ENCODE measurements at places on chromosomes 11 and 22. TPM values are rescaled to one million over a fixed set of nuclear protein-coding genes. Genes with fewer than 3 reads are reported as not detected.

Gene OR52B4
- total RNA-seq = not detected

Gene OR52E8
- total RNA-seq = not detected

DNA sequence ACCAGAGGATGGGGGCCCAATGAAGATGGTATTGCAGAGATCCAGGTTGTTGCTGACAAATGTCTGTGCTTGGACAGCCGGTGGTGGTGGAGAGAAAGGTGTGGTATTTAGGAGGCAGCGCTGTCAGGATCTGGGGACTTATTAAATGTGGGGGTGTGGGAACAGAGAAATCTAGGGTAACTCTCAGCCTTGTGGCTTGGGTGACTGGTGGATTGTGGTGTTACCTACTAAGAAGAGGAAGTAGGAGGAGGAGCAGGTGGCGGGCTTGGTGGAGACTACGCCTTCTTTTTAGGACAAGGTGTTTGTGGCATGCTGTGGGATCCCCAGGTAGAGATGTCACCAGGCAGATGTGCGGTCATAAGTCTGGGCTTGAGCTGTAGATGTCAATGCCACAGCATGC is 144.0 kb downstream of the GRIK4 start:
- no peak for DNase-seq

- no peak for DNase-seq
These were observed 72.9 kb upstream of the WNT7B start for GRCh38 chr22:46049726-46050450.

GRCh38 chr11:62195945-62196344 is 5.9 kb downstream of the SCGB1D1 start:
- no peak for DNase-seq

DNA sequence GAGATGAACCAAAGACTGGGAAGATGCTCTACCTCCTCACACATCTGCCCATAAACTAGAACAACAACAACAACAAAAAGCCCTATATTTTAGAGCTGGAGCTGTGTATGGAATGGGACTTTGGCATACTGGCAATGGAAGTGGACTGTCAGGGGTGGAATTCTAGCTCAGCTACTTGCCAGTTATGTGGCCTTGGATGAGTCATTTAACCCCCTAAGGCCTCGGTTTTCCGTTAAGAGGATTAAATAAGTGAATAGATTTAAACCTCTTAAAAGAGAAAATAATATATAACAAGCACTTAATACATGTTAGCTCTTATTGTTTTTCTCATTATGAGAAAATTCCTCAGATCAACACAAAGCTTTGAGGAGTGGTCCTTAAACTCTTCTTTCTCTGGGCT is 195.0 kb downstream of the KIF18A start:
- no peak for DNase-seq
